Mucosa of gallbladder (tissue), 1 donor: ENCODE measurements at places on chromosomes 3 and 15. TPM values are rescaled to one million over a fixed set of nuclear protein-coding genes. Genes with fewer than 3 reads are reported as not detected.

The APOD gene
- 51.8 TPM for total RNA-seq

The PLIN1 gene
- 0.89 TPM for total RNA-seq

The TTLL13 gene
- 0.32 TPM for total RNA-seq

The SEMA3G gene
- total RNA-seq, result 11.6 TPM

The SYNPR gene
- not detected for total RNA-seq

The DNAH12 gene
- total RNA-seq, result 0.52 TPM

The POTEB2 gene
- total RNA-seq, result not detected

The NME9 gene
- 2.6 TPM for total RNA-seq
